ENCODE measurements at places on chromosomes 11 and 22.
A peak's percentile ranks its signal among the peaks of the same experiment; 100 is the strongest.

DNA sequence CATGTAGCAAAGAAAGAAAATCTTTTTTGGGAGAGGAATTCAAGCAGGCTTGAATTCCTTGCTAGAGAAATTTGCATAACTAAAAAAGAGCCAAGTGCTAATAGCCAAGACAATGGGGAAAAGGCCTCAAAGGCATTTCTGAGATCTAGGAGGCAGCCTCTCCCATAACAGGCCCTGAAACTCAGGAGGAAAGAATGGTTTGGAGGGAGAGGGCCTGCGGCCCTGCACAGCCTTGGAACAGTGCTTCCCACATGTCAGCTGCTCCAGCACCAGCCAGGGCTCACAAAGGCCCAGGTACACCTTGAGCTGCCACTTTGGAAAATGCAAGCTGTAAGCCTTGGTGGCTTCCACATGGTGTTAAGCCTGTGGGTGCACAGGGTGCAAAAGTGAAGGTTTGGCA, 55.5 kb upstream of the TSPAN18 start:
- no peak for DNase-seq

GRCh38 chr22:38467904-38468442, at the start of gene KDELR3:
Gene KDELR3, plus strand, starts transcription at chr22:38468096. Its CDS starts 138 bp downstream, at chr22:38468234.
- peak; percentile 91 for DNase-seq

DNA sequence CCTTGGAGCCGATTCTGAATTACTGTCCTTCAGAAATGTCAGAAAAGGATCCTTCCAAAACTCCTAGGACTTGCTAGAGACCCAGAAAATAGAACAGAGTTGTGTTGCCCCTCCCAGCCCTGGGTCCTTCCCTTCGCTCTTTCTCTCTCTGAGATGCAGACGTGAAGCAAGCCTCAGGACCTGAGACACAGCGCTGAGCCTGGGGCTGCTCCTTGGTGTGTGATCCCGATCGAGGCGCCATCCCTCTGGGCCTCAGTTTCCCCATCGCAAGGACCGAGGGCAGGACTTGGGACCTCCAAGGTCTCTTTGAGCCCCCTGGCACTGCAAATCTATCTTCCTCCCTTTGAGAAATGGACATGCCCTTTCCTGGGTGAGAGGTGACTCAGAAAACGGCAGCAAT, 533.5 kb downstream of the TBC1D22A start:
- no peak for DNase-seq

DNA sequence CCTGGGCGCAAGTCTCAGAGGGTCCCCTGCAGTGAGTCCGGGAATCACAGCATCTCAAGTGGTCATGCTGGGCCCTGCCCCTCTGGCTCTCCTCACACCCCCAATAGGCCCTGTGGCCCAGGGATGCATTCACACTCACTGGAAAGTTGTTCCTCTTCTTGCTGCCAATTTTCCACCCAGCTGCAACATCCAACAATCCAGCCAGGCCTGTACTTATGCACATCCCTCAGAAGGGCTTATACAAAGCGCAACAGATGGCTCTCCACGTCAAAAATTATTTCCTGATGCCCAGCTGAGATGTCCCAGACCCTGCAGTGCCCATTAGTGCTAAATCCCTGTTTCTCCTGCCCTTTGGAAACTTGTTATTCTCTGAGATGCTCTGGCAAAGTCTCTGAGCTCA, 407.8 kb upstream of the NARS2 start:
- DNase-seq = no peak

DNA sequence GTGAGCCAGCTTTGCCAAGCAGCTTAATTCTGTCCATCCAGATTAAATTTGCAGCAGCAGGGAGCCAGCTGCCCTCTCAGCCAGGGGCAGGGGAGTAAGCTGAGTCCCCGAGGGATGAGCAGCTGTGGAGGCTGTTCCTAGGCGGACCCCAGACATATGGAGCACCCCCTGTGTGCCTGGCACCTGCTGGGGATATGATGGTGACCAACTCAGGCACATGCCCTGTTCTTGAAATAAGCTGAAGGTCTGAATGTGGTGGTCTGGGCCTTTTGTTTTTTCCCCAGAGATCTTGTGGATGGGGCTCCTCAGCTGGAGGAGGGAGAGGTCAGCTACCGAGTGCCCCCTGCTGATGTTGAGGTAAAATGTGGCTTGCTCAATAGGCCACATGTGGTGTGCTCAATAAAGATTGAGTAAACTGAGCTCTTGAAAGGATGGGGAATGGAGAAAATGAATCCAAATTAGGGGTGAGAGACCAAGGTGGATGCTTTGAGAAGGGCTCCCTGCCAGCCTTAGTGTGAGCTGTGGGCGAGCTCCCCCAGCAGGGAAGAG, 103.3 kb upstream of the NNMT start:
- no peak for DNase-seq

- no peak for DNase-seq
These were observed 408.2 kb downstream of the MN1 start for GRCh38 chr22:27393371-27393770.

DNA sequence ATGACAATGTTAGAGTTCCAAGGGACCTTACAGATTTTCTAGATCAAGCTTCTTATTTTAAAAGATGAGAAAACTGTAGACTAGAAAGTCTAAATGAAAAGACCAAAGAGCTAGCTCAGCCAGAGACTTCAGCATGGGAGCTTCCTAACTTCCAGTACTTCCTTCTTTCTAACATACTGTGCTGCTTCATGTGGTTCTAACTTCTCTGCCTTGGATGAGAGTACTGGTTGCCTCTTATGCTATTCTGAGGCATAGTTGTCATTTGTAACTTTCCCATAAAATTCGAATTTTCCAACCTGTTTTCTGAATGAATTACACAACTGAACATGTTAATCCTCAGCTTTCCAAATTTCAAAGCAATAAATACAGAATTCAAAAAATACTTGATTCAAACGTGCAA, 1.8 kb downstream of the MTMR2 start:
- DNase-seq = no peak

- DNase-seq = no peak
These were observed 14.2 kb upstream of the APOL6 start for GRCh38 chr22:35634015-35634414.

GRCh38 chr11:117072517-117073461, 25.4 kb downstream of the SIK3 start:
- no peak for DNase-seq

- DNase-seq = no peak
These were observed 22.4 kb downstream of the TRMU start for GRCh38 chr22:46357711-46358520.

- DNase-seq = no peak
These were observed 59.7 kb upstream of the CHST1 start for GRCh38 chr11:45725121-45725520.

- DNase-seq = no peak
These were observed 63.6 kb downstream of the NFAM1 start for GRCh38 chr22:42368379-42369249.

DNA sequence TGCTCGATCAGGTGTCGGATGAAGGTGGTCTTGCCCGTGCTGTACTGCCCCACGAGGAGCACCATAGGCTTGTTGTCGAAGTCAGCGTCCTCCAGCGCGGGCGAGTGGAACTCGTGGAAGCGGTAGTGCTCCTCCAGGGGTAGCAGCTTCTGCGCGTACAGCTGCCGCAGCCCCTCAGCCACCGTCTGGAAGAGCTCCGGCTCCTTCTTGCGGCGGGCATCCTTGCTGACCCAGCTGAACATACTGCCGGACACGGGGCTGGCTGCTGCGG, 263 bp downstream of the EHD1 start:
- DNase-seq = no peak

DNA sequence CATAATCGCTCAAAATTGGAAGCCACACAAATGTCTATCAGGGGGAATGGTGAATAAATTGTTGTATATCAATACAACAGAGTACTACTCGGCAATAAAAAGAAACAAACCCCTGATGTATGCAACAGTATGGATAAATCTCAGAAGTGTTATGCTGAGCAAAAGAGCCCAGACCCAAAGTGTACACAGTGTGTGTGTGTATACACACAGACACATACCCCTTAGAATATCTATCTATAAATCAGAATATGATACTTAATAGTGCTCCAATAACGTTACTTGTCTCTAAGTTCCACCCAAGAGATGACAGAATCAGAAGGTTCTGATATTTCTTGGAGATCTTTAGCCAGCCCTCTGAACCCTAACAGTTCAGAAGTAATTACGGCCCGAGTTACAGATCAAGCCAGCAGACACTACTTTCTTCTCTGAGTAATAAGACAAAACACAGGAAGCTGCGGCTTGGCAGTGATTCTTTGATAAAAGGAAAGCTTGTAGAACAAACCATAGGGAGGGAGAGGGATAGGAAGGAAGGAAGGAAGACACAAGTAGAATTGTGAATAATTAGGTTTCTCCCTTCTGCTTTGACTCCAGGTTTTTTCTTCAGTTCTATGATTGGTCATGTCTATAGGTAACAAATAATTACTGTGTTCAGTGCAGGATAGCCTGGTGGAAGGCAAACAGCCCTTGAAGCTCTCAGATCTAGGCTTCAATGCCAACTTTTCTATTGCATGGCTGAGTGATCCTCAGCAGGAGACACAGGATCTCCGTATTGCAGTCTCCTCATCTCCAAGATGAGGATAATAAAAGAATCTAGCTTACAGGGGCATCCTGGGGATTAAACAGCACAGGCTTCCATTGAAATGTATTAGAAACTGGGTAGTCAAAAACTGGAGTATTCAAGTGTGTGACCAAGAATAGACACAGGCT, 75.6 kb upstream of the TEAD1 start:
- DNase-seq = no peak

DNA sequence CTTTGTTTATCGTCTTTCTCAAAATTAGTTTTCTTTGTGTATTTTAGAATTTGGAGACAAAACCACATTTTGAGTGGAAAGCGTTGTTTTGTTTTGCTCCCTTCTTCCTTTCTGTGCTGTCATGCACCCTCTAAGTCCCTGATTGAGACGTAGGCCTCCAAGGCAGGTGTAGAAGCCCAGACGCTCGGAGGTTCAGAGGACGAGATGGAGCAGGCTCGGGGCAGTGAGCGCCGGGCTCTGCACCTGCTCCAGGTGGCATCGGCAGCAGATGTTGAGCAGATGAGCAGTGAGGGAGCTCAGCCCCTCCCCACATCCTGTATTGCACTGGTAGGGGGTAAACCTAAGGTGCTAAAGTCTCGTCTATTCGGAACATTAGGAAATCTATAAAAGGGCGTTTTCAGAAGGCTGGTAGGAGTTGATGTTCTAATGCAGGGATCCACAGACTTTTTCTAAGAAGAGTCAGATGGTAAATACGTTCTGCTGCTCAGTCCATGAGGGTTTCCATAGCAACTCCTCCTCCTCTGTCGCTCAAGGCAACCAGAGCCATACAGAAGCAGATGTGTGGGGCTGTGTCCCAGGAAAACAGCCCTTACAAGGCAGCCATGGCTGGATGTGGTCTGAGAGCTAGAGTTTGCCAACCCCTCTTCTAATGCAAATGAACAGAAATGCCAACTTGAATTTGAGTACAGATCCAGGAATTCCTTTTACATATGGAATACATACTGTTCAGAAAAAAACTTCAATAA, 724.2 kb downstream of the BRD1 start:
- peak; percentile 24 for DNase-seq

- no peak for DNase-seq
These were observed 284.8 kb downstream of the ETS1 start for GRCh38 chr11:128302425-128303186.

- peak; percentile 73 for DNase-seq
These were observed 25.8 kb upstream of the SLC22A12 start for GRCh38 chr11:64564947-64565889.

DNA sequence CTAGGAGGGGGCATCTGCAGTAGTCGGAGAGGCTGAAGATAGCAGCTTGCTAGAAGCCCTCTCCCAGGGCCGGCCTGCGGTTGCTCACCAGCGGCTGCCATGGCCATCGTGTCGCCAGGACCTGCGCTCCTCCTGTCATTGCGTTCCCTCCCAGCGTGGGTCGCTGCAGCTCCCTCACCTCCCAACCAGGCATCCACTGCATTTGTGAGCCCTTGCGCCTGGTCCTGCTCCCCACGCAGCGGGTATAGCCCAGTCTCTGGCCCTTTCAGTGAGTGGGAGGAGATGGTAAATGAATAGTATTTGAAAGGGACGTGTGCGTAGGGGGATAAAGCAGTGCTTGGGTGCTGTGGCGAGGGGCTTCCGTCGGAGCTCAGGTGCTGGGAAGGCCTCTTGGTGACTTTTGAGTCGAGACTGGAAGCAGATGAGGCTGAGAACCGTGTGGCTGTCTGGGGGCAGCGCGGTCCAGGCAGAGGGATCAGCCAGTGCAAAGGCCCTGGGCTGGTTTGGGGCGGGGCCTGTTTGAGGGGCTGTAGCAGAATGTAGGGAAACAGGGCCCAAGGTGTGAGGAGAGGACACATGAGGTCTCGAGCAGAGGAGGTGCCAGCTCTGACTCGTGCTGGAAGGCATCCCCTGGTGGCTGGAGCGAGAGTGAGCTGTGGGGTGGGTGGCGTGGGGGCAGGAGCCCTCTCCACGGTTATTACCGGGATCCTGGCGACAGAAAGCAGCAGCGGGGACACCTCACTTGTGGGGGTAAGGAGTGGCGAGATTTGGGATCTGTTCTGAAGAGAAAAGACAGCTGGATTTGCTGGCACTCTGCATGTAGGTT, 39.3 kb downstream of the LRP5 start:
- no peak for DNase-seq

GRCh38 chr11:29317694-29318093, 699.1 kb downstream of the KCNA4 start:
- DNase-seq = no peak

DNA sequence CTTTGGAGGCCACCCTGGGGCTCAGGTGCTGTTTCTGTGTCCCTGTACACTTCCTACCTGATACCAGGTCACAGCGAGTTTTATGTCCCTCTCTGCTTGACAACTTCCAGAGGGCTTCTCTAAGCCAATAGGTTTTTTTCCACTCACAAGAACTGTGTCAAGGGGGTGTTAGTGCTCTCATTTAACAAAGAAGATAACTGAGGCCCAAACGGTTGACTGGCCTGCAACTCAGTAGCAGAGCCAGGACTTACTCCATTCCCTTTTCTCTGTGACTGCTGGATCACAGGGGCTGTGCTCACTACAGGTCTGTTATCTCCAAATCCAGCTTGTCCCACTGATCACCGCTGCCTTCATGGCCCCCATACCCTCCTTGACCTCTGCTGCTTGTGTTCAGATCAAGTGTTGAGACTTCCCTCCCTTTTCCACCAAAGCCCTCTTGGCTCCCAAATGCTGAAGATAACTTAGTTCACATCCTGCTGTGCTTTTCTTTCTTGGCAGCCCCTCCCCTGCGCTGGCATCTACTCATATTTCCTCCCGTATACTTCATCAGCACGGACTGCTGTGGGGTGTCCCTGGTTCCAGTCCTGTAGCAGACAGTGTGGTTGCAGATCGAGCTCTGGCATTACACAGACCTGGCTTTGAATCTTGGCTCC, 41.3 kb downstream of the POU2F3 start:
- DNase-seq = no peak

- no peak for DNase-seq
These were observed 30.3 kb upstream of the ABCC8 start for GRCh38 chr11:17506942-17507341.
